ENCODE measurements at places on chromosomes 3 and 15.

- no peak for DNase-seq
These were observed 512.6 kb upstream of the ADAMTS9 start for GRCh38 chr3:65200310-65200970.

- DNase-seq = no peak
These were observed 45.7 kb upstream of the MYZAP start for GRCh38 chr15:57545995-57546394.

DNA sequence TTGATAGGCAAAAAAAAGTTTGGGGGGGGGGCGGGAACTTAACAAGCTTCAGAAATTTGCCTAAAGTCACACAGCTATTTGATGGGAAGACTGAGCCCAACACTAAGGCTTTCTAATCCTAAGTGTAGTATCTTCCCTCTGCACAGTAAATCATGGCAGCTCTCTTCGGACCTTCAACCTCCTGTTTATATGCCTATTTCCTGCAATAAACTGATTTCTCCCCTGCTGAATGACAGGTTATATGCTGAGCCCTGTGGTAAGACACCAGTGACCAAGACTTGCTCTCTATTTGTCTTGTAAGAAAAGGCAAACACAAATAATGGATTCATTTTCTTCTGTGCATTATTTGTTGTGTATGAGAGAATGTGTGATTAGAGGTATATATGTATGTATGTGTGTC, 355.8 kb upstream of the ARRDC4 start:
- DNase-seq = no peak

GRCh38 chr15:101445562-101446517, 43.7 kb downstream of the PCSK6 start:
- DNase-seq = no peak

GRCh38 chr3:159273608-159274007, 471.8 kb downstream of the MFSD1 start:
- DNase-seq = no peak

DNA sequence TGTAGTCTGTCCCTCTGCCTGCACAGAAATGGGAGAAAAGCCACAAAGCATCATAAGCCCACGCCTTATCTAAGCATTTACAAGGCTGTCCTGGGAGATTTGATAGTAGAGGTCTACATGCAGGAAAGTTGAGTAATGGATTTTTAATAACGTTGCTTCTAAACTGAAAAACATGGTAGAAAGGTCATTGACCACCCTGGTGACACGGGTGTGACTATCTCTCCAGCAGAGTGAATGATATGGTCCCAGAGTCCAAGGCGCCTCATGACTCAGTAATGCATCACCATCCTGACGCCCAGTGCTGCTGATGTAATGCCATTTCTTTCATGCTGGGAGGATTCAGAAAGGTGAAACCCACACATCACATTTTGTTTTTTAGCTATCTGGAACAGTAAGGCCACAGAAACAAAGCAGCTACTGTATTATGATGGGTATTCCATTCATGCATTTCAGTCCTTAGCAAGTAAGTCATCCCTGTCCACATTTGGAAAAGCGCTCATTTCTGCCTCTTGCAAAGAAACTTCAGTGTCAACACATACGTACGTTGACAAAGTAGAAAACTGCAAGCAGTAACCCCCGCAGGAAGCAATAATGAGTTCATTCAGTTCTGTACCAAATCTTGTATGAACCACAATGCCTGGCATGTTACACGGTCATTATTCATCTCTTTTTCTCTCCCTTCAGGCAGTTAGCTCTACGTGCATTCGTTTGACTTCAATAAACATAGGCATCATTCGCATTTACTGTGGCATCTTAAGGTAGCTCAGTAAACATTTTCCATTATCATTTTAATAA, 483.5 kb downstream of the GABRG3 start:
- no peak for DNase-seq

DNA sequence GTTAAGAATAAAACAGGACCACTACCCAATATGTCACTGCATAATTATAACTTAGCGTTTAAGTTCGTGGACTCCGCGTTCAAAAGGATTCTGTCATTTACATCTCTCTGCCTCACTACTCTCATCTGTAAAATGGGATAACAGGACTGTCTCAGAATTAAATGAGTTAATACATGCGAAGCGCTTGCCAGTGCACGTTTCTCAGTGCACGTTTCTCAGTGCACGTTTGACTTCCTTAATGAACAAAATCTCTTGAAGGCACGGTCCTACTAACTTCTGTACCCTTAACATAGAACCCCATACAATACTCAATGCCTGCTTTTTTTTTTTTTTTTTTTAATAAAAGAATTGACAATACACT, 499 bp downstream of the RABL3 start:
- DNase-seq = no peak

GRCh38 chr15:62482785-62483429, 317.8 kb upstream of the C2CD4B start:
- no peak for DNase-seq

- DNase-seq = no peak
These were observed 22.6 kb downstream of the CCDC191 start for GRCh38 chr3:114033721-114034120.

DNA sequence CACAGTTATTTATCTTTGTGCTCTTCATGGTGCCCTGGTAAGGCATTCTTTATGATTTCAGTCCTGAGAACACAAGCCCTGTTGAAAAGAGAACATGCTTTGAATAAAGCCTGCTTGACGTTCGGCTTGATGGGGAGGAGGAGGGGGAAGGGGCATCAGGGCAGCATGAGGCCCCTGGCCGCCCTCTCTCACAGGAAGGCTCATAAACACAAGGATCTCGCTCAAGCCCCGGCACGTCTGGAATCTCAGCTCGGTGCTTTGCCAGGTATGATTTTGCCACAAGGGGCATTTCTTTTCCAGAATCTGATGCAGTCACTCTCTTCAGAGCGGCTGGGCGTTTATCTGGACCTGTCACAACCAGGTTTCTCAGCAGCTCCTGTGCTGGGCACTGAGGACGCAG, 129.4 kb downstream of the DNAJB8 start:
- DNase-seq = no peak

GRCh38 chr15:25056484-25057425, 102.0 kb downstream of the SNRPN start:
- no peak for DNase-seq

GRCh38 chr3:177353140-177353539, 155.9 kb upstream of the TBL1XR1 start:
- no peak for DNase-seq
